ENCODE measurements at places on chromosomes 3 and 15. TPM values are rescaled to one million over a fixed set of nuclear protein-coding genes. Genes with fewer than 3 reads are reported as not detected.

CAMP gene
- total RNA-seq: 18.3 TPM

IL17RD gene
- 18.3 TPM for total RNA-seq

GRCh38 chr15:59668556-59668955 lies 11.2 kb upstream of the GTF2A2 start:
- peak; percentile 61 for DNase-seq

GRCh38 chr3:134351427-134351826 lies 22.8 kb downstream of the AMOTL2 start:
- no peak for DNase-seq

GRCh38 chr15:27903405-27903804 lies 195.7 kb downstream of the OCA2 start:
- no peak for DNase-seq

DNA sequence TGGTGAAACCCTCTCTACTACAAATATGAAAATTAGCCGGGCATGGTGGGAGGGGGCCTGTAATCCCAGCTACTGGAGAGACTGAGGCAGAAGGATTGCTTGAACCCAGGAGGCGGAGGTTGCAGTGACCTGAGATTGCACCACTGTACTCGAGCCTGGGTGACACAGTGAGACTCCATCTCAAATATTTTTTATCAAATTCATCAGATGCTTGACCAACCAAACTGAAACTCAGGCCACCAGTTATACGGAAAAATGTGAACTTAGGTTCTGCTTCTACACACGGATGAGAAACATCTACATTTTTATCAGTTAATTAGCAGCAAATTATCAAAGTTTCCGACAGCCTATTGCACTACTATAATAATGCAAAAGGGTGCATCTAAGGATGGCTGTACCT lies 4.8 kb downstream of the ARF4 start:
- no peak for DNase-seq

DNA sequence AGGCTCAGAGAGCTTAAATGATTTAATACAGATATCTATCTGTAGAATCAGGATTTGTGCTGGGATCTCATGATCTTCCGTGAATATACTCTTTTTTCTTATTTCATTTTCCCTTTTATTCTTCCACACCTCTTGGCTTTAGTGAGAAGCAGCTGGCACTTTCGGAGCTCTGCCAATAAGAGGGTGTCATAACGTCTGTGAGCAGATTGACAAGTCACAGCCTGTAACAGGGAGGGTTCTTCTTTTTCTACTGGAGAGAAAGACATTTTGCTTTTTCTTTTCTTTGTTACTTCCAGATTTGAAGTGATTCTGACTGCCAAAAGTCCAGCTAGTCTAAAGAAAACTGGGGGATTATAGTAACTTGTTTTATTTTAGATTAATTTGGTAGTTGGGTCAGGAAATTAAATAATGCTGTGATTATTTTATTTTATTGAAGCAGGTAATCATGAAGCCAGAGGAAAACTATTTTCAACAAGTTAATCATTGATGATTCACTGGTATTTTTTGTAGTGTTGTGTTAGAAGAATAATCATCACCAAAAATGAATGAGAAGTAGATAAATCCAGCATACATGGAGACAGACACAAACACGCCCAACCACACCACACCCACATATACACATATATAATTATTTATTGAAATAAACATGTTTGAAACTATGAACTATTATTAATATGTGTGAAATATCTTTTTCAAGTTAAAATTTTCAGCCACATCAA lies 69.8 kb downstream of the TNFAIP8L3 start:
- DNase-seq: peak; percentile 15

DNA sequence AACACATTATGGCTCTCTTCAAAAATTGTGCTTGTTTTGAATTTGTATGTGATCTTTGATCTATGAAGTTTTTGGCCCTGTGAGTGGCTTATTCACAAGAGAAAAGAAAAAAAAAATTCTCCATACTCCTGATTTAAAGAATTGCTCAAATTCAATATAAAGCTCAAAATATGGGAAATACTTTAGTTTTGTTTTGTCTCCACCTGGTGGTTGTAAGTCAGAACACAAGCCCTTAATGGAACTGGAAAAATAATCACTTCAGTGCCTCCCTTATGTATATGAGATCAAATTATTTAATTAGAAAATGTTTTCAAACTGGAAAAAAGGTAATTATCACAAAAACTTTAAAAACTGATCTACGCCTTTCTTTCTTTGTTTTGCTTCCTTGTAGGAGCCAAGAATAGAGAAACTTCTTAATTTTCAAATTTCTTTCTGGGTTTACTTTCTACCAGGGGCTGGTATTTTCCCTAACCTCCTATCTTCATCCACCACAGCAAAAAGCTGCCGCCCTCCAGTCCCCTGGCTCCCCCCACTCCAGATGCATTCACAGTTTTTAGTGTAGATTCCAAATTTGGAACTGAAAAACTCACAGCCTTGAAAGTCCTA lies 50.6 kb downstream of the SERP1 start:
- peak; percentile 69 for DNase-seq

DNA sequence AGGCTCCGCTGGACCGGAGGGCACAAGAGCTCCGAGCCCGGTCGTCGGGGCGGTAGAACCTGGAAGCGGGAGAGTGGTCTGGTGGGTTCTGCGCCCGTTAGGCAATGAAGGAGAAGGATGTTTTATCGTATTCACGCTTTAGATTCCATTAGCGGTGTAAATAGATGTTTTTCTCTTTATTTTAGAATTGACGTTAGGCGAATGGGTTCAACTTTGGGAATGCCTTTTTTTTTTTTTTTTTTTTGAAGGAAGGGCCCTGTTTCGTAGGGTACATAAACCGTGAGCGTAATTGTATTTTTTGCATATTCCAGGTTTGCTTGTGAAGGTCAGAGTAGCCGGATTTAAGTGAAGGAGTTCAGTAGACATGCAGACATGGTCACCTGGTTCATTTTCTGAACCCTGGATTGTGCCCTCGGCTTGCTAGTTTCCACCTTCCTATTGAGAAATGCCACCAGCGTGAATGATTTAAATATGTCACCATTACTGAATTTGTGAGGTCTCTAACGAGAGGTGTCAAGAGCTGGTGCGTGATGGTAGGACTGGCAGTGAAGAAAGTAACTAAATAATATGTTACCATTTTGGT lies 808 bp downstream of the RBM6 start:
- DNase-seq: no peak

GRCh38 chr3:131142580-131142979 lies 115.9 kb downstream of the NEK11 start:
- no peak for DNase-seq

DNA sequence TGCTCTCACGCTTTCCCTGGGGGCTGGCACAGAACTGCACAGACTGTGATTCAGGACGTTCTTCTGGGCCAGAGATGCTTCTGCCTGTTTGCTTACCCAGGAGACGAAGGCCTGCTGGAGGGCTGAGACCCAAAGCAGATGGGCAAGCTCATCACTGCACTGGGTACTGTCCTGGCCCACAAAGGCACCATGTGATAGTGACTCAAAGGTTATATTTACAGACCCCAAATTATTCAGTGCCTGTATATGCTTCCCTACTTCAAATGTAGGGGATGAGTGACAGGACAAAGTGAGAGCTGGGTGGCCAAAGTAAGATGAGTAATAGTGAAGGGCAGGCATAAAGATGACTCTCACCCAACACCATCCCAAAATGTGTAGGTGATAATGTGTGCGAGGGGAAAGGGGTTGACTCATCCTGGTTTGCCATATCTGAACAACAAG lies 127.4 kb downstream of the WDR76 start:
- DNase-seq: no peak

GRCh38 chr3:161413127-161413854 lies 42.0 kb upstream of the SPTSSB start:
- DNase-seq: no peak

GRCh38 chr15:61527836-61528580 lies 298.9 kb upstream of the RORA start:
- no peak for DNase-seq

DNA sequence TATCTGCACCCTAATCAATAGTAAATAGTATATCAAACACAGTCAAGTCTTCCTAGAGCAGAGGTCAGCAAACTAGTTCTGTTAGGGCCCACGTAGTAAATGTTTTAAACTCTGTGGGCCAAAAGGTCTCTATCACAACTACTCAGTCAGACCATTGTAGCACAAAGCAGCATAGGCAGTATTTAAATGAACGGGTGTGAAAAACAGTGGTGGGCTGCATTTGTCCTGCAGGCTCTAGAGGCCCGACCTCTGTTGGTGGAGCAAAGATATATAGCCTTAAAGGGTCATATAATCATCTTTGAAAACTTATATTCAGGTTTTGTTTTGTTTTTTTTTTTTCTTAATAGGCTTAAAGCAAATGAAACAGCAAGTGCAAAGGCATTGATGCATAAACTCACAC lies 326.4 kb upstream of the TRIM42 start:
- DNase-seq: no peak

DNA sequence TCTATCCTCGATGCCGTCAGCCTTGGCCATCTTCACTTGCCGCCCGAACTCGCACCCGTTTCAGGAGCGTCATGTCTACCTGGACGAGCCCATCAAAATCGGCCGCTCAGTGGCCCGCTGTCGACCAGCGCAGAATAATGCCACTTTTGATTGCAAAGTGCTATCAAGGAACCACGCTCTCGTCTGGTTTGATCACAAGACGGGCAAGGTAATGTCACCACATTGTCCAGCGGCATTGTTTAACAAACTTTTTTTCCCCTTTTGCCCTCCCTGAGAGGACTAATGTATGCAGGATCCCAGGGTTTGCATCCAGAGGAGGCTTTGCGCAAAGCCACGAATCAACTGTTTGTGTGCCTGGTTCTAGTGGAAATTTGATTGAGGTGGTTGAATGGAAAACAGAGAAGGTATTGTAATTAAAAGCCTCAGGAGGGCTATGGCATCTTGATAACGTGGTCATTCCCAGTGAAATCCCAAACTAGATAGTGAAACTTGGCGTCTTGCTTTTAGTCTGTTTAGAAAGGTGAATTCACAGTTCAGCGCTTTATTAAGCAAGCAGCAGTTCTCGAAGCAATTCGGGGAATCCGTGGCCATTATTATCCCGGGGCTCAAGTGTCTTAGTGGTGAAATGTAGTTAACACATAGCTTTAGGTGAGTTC lies 1.7 kb downstream of the SLMAP start:
- no peak for DNase-seq

GRCh38 chr3:65968996-65969395 lies 69.7 kb downstream of the MAGI1 start:
- no peak for DNase-seq

GRCh38 chr3:57770009-57770827 lies 14.1 kb downstream of the SLMAP start:
- no peak for DNase-seq

DNA sequence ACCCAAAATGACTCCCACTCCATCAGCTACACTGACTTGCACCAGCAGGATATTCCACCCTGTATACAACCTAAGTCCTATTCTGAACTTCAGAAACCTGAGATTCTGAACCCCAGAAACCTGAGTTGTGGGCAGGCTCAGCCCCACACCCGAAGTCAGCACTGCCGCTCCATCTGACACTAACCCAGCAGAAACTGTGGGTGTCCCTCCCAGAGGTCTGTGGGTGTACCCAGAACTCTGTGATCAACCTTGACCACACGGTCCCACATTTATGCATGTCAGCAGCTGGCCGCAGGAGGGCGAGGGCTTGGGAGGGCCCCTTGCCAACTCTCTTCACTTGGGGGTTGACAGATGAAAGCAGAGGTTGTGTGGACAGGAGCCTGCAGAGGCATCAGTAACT lies 9.3 kb downstream of the OXTR start:
- DNase-seq: no peak
